ENCODE measurements at places on chromosomes 6 and 20. TPM values are rescaled to one million over a fixed set of nuclear protein-coding genes. Genes with fewer than 3 reads are reported as not detected.

Gene CPXM1
- not detected for polyA plus RNA-seq

- DNase-seq: no peak
- H3K36me3 ChIP-seq: no peaks in the 10 kb centered on the region
- H3K4me1 ChIP-seq: peaks cover 26% of the 10 kb centered on the region
- H3K27me3 ChIP-seq: no peaks in the 10 kb centered on the region
- H3K4me3 ChIP-seq: no peak overlapping the region
Observed at GRCh38 chr20:53793783-53794383, 200.2 kb upstream of the ZNF217 start.

DNA sequence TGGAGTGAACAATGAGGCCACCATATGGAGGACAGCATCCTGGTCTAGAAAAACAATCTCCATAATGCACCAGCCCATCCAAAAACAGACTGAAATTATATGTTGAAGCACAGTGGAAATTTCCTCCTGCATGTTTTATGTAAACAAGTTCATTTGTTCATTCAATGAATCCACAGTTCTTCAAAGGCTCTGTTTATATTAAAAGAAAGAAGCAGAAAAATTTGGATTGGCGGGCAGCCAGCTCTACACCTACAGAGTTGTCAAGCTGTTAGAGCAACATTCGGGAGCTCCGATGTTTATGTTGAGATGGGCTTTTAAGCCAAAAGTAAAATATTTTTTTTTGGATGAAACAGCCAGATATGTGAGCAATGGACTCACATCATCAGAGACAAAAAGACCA lies 395.3 kb upstream of the SULF2 start:
- DNase-seq: no peak
- no peaks in the 10 kb centered on the region for H3K27me3 ChIP-seq
- no peaks in the 10 kb centered on the region for H3K36me3 ChIP-seq
- no peak overlapping the region for H3K4me3 ChIP-seq

DNA sequence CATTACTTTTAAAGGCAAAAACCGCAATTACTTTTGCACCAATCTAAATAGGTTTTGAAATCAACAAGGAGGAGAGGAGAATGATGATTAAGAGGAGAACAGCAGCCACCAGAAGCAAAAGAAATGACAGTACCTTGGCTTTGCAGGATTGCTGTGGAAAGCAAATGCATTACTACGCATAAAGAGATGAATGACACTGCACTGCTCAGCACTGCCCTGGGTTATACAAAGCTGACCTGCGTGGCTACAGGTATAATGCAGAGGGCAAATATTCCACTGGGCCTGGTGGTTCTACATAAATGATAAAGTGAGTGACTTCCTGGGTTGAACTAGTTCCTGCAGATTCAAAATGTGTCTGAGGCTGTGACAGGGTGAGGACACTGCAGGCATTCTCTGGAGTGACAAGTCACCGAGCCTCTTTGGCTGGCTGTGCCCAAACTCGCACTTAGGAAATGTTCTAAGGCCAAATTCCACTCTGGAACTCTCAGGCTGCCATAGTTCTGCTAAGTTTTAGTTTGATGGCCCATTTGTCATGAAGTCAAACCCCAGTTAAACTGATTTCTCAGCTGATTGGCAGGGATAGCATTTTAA lies 78.6 kb downstream of the INSM1 start:
- no peak for DNase-seq
- H3K36me3 ChIP-seq: no peaks in the 10 kb centered on the region
- no peaks in the 10 kb centered on the region for H3K4me1 ChIP-seq

- no peaks in the 10 kb centered on the region for H3K4me1 ChIP-seq
- H3K4me3 ChIP-seq: no peak overlapping the region
- H3K27me3 ChIP-seq: no peaks in the 10 kb centered on the region
- no peaks in the 10 kb centered on the region for H3K36me3 ChIP-seq
- H3K27ac ChIP-seq: no peak overlapping the region
Observed at GRCh38 chr6:103798166-103798565, 1061.6 kb downstream of the HACE1 start.

DNA sequence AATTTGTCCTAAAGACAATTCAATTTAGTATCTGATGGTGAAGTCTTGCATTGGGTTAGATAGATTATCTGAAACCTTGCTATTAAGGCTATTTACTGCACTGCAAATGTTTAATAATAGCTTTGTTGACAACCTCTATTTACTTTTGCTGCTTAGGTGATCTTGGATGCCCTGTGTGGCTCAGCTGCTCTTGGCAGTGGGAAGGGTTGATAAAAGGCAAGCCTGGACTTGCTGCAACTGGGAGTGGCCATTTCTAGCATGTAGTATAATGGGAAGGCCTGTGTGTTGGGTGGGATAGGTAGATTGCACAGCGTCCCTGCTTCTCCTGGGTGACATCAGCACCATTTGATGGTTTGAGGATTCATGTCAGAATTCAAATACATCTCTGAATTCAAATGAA lies 49.1 kb downstream of the ARMC2 start:
- DNase-seq: peak; percentile 19
- H3K36me3 ChIP-seq: no peaks in the 10 kb centered on the region
- no peak overlapping the region for H3K4me3 ChIP-seq
- H3K4me1 ChIP-seq: peaks cover 28% of the 10 kb centered on the region

Gene RTEL1
- polyA plus RNA-seq: 8.6 TPM

Gene ARMC2
- polyA plus RNA-seq: 2.5 TPM

Gene SMPDL3A
- polyA plus RNA-seq: 15.4 TPM

Gene PROCR
- polyA plus RNA-seq: 38.7 TPM

GRCh38 chr6:52790861-52791260 lies 12.8 kb downstream of the GSTA1 start:
- DNase-seq: no peak
- H3K4me1 ChIP-seq: peaks cover 18% of the 10 kb centered on the region
- no peaks in the 10 kb centered on the region for H3K27me3 ChIP-seq
- H3K36me3 ChIP-seq: no peaks in the 10 kb centered on the region
- H3K27ac ChIP-seq: no peak overlapping the region
- H3K4me3 ChIP-seq: no peak overlapping the region

Gene SLC32A1
- not detected for polyA plus RNA-seq

GRCh38 chr6:113299531-113299930 lies 557.6 kb upstream of the MARCKS start:
- peaks cover 14% of the 10 kb centered on the region for H3K4me1 ChIP-seq
- H3K27ac ChIP-seq: no peak overlapping the region
- H3K36me3 ChIP-seq: no peaks in the 10 kb centered on the region
- DNase-seq: no peak
- no peaks in the 10 kb centered on the region for H3K27me3 ChIP-seq

Data from GM23248 (cell line).